ENCODE measurements at places on chromosomes 7 and 10.

DNA sequence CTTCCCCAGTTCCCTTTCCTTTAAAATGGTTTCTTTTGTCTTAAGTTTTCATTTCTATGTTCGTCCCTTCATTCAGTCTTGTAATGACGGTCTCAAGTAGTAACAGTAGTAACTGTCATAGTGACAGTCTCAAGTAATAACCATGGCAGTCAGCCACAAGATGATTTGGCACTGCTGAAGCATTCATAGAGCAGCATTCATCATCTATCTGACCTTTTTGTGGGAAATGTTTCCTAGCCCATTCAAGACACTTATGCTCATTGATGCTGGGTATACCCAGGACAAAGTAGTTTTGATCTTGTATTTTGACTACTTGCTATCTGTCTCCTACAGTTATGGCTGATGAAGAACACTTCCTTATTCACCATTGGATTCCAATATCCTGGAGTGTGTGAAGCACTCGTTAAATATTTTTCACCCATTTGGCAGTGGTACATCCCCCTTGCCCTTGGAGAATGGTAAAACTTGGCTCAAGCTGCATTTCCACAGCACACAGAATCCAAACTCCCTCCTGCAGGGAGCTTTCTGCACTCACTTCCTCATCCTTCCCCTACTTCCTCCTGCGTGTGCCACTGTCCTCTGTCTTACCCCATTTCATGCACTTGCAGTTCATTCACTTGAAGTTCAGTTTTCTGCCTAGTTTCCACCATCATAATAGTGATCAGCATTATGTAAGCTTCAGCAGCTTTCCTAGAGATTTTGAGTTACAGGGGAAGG lies 19.0 kb downstream of the GIMAP4 start:
- no peak for DNase-seq

DNA sequence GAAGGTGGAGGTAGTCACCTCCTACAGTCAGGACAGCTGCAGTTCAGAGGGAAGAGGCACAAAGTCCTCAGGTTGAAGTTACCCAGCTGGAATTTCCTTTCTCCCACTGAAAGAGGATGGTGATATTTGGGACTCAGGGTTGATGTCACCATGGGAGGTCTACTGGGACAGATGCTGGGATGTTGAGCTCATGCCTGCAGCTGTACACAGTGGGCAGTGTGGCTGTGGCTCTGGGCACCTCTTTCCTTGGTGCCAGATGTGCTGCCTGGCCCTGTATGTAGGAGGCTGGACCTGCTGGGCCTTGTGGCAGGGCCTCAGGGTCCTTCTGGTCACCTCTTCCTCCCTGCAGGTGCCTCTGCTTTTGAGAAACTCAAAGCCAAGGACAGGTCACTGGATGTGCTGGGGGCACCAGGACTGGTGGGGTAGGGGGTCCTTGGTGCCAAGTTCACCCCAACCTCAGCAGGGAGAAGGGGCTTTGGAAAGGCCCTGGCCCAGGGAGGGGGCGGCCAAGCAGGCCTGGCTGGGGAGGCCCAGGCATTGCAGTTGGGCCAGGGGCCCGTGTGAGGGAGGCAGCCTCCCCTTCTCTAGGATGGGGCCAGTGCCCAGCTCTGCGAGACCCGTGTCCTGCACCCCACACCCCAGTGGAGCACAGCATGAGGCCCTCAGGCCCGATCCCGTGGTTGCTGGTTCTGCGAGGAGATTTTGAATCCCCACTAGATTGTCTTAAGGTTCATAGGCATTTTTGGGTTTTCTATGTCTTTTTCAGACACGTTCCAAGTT lies 103.1 kb downstream of the BMS1 start:
- no peak for DNase-seq

DNA sequence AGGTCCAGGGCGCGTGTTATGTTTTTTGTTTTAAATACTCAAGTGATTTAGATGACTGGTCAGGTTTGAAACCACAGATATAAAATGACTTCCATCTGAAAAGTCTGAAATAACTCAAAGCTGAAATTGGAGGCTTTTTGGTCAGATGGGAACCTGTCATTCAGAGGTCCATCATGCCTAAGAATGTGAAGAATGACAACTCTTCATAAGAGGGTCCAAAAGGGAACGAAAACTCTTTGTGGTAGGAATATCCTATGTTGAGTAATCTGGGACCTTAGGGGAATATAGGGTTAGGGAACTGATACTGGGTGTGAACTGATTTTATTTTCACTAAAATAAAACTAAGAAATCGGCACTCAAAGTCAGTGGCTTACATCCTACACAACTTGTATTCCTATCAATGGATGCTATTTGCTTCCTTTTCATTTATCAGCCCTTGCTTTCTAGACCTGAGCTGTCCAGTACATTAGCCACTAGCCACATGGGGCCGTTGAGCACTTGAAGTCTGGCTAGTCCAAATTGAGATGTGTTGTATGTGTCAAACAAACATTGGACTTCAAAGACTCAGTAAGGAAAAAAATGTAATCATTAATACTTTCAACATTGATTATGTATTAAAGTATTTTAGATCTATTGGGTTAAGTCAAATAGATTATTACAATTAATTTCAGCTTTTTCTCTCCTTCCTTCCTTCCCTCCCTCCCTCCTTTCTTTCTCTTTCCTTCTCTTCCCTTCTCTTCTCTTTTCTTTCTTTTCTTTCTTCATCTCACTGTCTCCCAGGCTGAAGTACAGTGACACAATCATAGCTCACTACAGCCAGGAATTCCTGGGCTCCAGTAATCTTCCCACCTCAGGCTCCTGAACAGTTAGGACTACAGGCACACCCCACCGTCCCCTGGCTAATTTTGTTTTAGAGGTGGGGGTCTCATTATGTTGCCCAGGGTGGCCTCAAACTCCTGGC lies 56.5 kb upstream of the KDM7A start:
- no peak for DNase-seq

DNA sequence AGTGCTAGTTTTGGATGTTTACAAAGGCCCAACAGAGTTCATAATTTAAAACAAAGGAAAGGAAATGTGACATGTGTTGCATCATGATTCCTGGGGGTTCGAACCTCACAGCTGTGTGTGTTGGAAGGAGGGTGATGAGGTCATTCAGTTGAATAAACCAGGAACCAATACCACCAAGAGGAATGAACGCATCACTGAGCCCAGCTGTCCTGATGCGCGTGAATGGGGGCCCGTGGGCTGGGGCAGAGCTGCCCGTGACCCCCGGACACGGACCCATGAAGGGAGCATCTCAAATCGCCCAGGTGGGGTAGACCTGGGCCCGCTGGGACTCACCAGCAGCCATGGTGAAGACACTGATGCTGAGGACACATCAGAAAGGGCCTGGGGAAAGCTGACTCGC lies 33.0 kb downstream of the BRI3 start:
- no peak for DNase-seq

DNA sequence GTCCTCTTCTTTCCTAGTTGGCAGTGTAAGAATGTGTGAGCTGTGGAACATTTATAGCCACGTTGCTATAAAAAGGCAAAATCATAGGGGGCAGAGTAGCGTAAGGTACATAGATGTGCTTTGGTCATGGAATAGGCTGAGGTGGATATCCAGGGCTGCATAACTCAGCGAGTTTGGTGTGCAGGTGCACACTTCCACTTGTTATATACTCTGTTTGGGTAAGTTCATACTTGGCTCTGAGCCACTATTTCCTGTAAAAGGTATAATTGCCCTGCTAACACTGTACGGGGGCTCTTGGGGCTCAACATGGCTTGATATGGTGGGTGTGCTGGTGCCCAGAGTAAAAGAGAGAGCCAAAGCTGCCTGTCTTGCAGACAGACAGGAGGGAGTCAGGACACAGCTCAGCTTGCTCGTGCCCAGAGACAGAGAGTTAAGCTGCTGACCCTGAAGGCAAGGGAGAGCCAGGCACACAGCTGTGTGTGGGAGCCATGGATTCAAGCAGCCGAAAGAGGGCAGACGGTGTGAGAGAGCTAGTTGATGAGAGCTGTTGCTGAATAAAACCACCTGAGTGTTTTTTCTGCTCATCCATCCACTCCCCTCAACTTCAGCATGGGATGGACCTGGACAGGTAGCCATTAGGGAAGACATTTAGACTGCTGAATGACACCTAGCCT lies 126.7 kb downstream of the DKK1 start:
- no peak for DNase-seq

GRCh38 chr10:34907743-34908430 lies 92.8 kb upstream of the PARD3 start:
- DNase-seq, result no peak

- DNase-seq, result no peak
These were observed 7.4 kb upstream of the NRCAM start for GRCh38 chr7:108463613-108464012.

- no peak for DNase-seq
These were observed 46.6 kb downstream of the AGMO start for GRCh38 chr7:15515252-15515651.

DNA sequence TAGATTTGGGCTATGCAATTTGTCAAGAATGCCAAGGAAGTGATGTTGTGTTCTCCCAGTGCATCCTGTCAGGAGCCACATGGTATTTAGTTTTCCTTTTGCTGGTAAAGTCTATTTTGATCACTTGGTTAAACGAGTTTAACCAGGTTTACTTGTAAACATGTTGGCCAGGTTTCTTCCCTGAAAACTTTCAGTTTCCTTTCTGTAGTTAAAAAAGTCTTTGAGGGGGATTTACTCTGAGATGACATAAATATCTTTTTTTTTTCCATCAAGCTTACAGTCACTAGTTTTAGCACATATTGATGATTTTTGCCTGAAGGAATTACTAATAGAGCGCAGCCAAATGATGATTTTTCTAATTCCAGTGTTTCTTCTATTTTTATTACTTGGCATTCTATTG lies 320.5 kb downstream of the PHF14 start:
- no peak for DNase-seq

DNA sequence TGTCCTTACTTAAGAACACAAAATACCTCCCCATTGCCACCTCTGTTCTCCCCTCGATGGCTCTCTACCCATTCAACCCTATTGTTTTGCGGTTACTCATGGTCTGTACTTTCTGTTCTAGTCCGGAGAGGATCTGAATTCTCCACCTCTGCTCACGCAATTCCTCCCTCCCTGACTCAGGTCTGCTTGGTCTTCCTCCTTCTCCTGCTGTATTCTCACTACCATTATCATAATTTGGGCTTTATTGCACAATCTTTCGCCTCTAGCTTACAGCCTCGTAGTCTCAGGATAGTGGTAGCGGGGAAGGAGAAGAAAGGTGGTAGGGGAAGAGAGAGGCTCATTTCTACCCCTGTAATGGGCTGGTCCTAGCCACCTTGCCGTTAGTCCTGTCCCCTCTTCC lies 35.4 kb upstream of the FAM180A start:
- no peak for DNase-seq

DNA sequence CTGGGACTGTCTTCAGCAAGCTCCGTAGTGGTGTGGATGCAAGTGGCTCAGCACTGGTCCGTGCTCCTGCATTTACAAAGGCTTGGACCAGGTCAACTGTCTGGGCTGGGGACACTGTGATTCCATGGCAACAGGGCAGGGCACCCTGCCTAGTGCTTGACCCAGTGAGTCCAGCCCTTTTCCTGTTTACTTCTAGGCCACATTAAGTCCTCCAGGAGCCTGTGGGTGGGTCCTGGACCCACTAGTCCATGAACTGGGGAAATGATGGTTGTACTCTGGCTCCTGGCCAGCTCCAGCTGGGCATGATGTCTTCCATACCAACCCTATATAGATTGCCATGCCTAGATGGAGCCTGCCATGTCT lies 152.0 kb downstream of the RPS24 start:
- DNase-seq, result no peak

GRCh38 chr7:118152149-118152548 lies 31.8 kb upstream of the LSM8 start:
- DNase-seq, result no peak

DNA sequence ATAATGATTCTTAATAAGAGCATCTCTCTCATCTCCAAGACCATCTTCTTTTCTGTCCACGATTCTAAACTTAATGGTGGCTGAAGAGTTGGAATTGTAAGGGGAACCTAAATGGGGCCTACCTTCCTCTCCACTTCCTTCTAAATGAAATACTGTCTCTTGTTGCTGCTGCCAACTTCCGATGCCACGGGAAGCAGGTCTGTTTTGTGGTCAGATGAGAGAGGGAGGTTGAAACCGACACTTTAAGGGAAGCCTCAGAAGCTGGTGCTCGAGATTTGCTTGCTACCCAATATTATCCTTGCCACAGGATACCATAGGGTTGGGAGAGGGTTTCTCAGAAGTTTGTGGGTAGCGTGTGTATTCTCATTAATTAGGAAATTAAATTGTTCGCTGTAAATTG lies 464.1 kb downstream of the SUGCT start:
- no peak for DNase-seq

- DNase-seq, result no peak
These were observed 3.1 kb downstream of the WDR91 start for GRCh38 chr7:135208102-135208793.

DNA sequence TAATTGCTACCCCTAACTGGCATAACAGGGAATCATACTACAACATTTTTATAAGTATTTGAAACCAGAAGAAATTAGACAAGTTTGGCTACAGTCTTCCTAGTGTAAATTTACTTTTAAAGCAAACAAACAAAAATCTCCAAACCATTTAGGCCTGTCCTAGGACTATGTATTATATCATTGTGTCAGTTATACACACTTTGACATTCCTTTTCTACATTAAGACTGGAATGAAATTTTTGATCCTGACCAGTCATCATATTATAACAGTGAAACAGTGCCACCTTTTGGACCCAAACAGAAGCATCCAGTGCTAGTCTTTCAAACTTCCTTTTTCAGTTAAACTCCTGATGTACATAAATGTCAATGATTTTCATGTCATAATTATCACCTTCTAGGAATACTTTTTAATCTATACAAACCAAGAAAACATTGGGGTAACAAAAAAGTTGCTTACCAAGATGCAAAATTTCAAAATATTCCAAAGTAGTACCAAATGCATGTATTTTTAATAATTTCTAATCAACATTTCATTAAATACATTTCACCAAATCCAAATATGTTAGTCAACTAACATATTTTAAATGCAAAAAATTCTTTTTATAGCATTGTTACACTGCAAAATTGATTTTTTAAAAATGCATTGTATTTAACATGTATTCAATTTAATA lies 75.7 kb downstream of the IMMP2L start:
- peak; percentile 19 for DNase-seq

- no peak for DNase-seq
These were observed 63.7 kb downstream of the PTEN start for GRCh38 chr10:87927091-87927490.

DNA sequence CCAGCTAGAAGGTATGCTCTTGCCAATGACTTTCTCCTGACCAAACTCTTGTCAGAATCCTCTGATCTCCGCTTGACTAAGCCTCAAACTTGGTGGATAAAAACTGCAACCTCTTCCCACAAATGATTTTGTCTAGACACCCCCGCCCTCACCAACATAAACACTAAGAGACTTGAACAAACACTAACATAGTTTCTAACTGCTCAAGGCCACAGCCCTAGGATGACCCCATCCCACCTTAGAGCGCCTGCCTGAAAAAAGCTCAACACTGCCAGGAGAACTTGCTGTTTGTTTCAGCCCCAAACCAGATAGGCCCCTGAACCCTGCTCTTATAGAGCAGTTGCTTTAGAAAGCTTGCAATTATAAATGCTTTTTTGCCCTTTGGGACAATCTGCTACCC lies 71.8 kb downstream of the LRRN3 start:
- no peak for DNase-seq
